Activated CD4-positive, alpha-beta T cell treated with anti-CD3 and anti-CD28 coated beads, Interleukin-2, amount 50 U/mL, for 48 hours (primary cell): ENCODE measurements at places on chromosomes 3 and 15.

GRCh38 chr3:32641356-32641755 is 43.6 kb upstream of the CNOT10 start:
- DNase-seq: no peak

DNA sequence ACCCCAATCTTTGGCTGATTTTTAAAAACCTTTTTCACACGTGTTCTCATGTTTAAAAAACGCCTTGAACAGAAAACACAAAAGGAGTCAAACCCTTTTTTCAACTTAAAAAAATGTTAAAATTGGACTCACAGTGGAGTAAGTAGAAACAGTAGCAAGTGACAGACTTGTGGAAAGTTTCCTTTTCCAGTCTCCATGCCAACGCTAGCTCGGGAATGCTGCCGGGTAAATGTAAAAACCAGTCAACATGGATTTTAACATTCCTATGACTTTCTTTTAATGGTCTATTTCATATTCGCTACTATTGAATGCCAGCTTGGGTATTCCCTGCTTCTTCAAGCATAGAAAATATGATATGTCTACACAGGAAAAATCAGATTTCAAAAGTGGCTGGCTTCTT is 1.6 kb upstream of the PROK2 start:
- DNase-seq: no peak

DNA sequence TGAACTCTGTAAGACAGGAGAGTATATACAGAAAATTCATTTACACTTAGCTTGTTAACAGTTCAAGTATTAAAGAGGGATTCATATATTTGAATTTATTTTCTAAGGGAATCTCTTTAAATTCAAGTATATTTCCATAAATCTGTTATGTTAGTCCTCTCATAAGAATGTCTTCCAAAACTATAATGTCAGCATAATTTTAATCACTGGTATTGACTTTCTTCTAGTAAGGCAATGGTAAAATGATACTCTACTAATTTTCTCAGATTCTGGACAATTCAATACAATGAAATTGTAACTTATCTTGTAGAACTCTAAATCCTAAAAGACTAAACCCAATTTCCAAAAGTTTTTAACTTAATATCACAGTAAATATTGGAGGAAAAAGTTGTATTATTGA is 66.3 kb upstream of the EPHA6 start:
- DNase-seq: no peak

GRCh38 chr3:176690083-176690869 is 507.0 kb downstream of the TBL1XR1 start:
- DNase-seq: no peak

- DNase-seq: no peak
Observed at GRCh38 chr15:62428851-62429598, 263.9 kb upstream of the C2CD4B start.
